ENCODE measurements at places on chromosomes 3 and 15.

DNA sequence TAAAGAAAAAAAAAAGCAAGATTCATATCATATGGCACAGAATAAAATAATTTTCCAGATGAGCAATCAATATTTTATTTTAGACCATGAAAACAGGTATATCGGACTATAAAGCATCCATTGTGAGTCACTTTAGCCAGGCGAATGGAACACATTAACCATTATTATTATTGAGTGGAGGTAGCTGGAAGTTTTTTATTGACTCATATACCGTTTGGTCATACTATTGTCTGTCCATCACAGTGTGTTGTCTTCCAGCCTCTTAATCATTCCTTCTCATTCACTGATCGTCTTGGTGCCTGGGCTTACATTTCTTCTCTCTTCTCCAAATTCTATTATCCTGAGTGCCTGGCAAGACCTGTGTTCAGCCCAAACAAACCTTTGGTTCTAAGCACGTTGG is 634.8 kb downstream of the MECOM start:
- DNase-seq: no peak

DNA sequence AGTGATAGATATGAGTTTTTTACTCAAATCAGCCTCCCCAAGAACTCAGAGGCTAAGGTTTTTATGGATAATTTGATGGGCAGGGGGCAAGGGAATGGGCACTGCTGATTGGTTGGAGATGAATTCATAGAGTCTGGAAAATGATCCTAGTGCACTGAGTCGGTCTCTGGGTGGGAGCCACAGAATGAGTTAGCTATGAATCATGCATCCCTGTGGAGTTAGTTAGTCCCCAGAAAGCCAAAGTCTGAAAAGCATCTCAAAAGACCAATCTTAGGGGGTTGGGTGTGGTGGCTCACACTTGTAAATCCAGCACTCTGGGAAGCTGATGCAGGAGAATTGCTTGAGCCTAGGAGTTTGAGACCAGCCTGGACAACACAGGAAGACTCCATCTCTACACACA is 516.1 kb downstream of the AGBL1 start:
- DNase-seq: no peak

DNA sequence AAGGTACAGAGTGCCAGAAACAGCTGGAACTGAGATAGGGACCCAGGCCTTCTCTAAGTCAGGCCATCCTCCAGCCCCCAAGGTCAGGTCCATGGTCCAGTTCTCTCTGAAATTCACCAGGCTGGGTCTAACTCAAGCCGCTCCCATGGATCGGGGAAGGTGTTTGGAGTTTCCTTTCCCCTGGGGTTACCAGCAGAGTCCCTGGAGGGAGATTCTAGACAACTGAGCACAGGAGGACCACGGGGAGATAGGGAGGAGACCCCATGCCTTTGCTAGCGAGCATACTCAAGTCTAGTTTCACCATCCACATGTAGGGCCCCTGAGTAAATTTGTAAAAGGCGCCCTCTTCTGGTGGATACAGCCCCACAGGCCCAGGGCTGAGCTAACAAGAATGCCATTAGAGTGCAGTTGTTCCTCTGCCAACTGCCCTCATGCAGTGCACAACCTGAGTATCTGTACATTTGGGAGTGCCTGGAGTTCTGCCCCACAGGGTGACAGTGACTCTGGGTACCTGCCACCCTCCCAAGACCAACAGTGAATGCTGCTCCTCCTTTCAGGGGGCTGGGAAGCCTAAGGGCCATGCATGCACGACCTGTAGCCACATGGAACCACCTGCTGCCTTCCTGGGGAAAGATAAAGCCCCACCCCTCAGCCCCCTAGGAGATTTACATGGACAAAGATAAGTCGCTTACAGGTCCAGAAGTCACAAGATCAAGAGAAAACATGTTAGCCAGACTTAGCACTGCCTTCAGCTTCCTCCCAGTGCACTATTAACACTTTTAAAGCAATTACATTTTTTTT is 89.0 kb downstream of the IQSEC1 start:
- DNase-seq: peak; percentile 41

- no peak for DNase-seq
Measured at GRCh38 chr3:196518966-196519717, 4.0 kb upstream of the SMCO1 start.

DNA sequence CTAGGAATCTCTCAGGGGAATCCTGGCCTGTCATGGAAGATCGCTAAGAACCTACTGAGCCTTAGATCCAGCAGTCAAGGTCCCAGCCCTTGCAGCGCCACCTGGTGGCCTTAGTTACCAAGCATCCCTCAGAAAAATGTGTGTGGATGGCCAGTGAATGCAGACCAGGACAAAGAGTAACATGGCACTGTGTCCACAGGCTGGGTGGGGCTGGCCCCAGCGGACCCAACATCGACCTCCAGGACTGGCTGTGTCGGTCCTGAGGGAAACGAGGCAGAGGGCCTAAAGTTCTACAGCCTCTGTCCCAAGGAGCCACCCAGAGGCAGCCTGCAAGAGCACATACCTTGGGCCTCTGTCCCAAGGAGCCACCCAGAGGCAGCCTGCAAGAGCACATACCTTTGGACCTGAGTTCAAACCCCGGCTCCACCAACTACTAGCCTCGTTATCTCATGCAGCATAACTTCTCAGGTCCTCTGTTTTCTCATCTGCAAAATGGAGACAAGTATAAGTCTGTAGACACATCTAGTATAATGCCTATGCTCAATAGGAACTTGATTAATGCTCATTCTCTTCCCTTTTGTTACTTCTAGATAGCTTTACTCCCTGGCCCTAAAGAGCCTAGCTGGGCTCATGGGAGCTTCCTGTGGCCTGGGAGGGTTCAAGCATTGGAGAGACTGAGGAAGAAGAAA is 57.5 kb upstream of the HERC1 start:
- DNase-seq: peak; percentile 77

- DNase-seq: no peak
Measured at GRCh38 chr3:12856626-12857025, 15.3 kb upstream of the RPL32 start.

DNA sequence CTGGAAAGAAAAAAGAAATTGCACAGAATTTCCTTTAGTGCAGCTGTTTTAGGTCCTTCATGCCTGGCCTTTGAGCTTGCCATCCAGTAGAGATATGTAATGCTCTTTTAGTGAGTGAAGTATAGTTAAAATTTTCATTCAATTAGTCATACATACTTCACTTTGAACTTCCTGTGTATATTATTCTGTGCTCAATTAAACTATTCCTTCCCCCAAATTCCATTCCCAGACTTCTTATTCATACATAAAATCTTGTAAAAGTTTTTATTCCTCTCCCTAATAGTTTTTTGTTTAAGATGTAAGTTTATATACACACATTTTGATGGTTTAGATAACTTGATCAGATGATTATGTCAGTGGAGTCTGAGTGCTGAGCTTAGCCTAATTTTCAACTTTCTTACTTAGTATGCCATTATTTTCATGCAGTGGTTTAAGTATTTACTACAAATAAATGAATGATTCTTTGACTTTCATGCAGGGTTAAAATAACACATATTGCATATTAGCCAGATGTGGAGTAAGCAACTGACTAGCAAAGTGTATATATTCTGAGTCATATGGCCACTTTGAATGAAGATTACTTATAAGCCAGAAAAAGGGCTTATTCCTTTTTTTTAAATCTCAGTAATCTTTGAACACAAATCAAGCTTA is 42.5 kb upstream of the ABHD10 start:
- no peak for DNase-seq

GRCh38 chr3:43525941-43526607 is 95.7 kb downstream of the ANO10 start:
- DNase-seq: no peak

GRCh38 chr3:175648899-175649298 is 789.8 kb downstream of the NAALADL2 start:
- no peak for DNase-seq

- DNase-seq: no peak
Measured at GRCh38 chr15:61621146-61621545, 392.0 kb upstream of the RORA start.

DNA sequence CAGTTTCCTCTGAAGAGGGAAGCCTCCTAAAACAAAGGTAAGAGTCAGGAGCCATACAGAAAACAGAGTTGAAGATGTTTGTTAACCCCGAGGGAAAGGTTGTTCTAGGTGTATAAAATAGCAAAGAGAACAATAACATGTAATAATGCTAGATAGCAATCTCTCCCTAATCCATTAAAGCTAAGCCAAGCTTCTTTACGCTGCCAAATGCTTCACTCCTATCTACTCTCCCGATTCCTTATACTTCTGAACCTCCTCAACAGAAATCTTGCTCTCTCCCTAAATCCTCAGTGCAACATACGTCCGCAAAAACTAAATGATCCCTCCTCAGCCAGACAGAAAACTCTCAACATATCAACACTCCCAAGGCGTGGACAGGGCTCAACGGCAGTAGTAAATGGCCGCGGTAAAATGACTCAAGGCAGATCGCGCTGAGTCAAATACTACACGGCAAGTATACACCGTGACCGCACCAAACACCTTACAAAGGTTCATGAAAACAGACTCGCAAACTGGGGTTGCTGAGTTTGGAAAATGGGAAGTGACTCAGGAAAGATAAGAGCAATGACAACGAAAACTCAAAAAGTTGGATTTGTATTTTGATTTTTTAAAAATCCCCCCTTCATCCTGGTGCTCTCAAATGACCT is 682 bp downstream of the CLDND1 start:
- DNase-seq: peak; percentile 36
